COLO829 (cell line): ENCODE measurements at places on chromosomes 16 and 17.

GRCh38 chr17:74429604-74430384 is 2.1 kb upstream of the GPRC5C start:
- DNase-seq: no peak

DNA sequence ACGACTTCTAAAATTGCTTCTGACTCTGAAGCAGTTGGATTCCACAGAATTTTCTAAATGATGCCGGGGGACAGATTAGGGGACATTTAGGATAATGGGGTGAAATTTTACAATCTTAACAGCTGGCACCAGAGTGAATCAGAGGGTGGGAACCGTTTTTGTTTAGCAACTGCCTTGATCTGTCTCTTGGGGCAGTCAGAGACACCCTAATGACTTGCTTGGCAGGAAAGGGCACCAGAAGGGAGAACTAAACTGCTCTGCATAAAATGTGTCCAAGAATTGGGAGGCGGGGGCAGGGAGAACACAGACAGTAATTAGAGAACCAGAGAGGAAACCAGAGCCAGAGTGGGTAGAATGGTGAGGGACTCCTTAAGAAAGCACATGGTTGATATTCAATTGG is 6.1 kb upstream of the ABCC12 start:
- no peak for DNase-seq

- no peak for DNase-seq
These were observed 13.7 kb upstream of the SRCIN1 start for GRCh38 chr17:38619451-38619795.

DNA sequence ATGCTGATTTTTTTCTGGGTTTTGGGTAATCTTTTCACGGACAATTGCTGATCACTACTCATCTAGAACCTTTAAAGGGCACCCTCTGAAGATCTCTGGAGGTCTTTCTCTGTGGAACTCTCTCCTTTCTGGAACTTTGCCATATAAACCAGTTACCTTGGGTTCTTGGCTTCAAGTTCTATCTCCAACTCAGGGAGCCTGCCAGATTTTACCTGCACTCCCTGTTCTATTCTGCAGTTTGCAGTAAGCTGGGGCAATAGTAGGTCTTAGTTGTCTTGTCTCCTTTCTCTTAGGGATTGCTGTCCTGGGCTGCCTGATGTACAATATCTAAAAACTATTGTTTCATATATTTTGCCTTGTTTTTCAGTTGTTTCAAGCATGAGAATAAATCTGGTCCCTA is 120.3 kb downstream of the CHD9 start:
- DNase-seq: no peak

DNA sequence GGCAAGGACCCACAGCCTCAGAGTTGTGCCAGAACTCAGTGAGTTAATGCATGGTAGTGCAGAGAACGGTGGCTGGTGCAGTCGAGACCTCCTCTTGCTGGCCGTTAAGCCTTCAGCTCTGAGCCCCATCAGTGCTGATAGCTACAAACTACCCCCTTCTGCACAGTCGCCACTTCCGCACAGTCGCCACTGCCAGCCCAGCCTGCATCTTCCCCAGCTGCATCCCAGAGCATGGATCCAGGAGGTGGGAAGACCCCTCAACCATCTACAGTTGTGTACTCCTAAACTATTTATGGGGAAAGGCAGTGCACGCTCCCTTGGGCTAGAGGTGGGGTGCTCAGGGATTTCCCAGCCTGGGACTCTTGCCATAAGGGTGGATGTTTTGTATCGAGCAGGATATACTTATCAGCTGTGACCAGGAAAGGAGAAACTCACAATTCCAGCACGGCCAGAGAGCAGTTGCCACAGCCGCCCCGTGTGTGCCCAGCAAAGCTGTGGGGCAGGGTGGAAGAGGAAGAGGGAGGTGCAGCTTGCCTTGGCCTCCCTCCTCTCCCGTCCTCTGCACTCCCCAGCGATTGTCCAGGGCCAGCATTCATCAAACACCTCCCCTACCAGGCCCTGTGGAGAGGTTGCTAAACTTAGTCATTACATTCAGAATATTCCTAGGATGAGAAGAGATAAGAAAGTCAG is 49.5 kb upstream of the CMIP start:
- no peak for DNase-seq
